Tongue (tissue), 3 donors: ENCODE measurements at places on chromosomes 7 and 10. TPM values are rescaled to one million over a fixed set of nuclear protein-coding genes. Genes with fewer than 3 reads are reported as not detected.

- DNase-seq = no peak
Measured at GRCh38 chr7:37047260-37047659, 323.0 kb upstream of the AOAH start.

GRCh38 chr7:75719626-75720025 is 19.1 kb downstream of the HIP1 start:
- no peak for DNase-seq

GRCh38 chr7:131047651-131048304 is 279.9 kb upstream of the MKLN1 start:
- DNase-seq = no peak

- no peak for DNase-seq
Measured at GRCh38 chr7:113120647-113121046, 2.3 kb upstream of the SMIM30 start.

- DNase-seq = no peak
Measured at GRCh38 chr10:95688648-95689047, 5.1 kb downstream of the TCTN3 start.

GRCh38 chr10:93437086-93437945 is 44.8 kb downstream of the MYOF start:
- peak; percentile 97 for DNase-seq

- DNase-seq = no peak
Measured at GRCh38 chr10:58943960-58944359, 232.5 kb upstream of the PHYHIPL start.

GRCh38 chr10:68900427-68901104 is 549 bp upstream of the DDX50 start:
- no peak for DNase-seq

DNA sequence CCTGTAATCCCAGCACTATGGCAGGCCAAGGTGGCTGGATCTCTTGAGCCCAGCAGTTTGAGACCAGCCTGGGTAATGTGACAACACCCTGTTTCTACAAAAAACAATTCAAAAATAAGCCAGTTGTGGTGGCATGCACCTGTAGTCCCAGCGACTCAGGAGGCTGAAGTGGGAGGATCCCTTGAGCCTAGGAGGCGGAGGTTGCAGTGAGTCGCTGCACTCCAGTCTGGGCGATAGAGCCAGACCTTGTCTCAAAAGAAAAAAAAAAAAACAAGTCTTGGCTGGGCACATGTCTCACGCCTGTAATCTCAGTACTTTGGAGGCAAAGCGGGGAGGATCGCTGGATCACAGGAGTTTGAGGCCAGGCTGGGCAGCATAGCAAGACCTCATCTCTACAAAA is 74.6 kb upstream of the PDSS1 start:
- no peak for DNase-seq

DNA sequence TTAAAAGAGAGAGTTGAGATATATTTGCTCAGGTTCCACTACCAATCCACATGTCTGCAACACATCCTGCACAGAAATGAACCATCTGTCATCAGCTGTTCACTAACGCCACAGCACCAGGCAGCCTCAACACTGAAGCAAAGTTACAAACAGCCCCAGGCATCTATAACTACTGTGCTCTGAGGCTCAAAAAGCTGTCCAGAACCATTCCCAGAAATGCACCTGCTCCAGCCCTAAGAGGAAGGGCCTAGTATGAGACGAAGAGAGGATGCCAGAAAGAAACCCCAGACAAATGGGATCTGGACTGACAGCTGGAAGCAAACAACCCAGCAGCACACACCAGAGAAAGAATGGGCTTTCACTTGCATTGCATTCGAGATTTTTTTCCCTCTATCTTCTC is 159.3 kb downstream of the ELMO1 start:
- DNase-seq = peak; percentile 92

DNA sequence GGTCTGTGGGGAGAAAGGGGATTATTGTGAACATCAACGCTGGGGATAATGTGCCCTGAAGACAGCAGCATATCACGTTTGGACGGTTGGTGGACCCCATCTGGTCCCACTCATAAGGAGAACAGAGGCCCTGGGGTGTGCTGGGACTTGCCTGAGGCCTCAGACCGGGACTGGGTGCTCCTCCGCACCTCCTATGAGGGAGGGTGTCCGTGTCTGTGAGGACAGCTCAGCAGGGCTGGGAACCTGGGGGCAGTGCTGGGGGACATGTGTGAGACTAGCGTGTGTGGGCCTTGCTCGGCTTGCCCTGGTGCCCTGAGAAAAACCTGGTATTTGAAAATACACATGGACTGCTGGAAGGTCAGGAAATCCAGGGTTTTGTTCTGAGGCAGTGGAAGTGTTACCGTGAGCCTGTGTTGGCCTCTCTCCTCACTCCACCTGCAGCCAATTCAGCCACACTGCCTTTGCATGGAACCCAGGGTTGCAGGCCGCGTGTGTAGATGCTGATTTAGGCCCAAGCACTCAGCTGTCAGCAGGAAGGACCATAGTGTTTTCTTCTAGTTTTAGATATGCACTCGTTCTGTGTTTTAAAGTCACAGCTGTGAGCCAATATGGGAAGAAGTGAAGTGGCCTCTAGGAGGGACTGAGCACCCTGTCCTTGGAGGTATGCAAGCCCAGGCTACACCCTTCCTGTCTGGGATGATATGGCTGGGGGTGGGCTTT is 13.4 kb upstream of the SH2D4B start:
- DNase-seq = no peak

DNA sequence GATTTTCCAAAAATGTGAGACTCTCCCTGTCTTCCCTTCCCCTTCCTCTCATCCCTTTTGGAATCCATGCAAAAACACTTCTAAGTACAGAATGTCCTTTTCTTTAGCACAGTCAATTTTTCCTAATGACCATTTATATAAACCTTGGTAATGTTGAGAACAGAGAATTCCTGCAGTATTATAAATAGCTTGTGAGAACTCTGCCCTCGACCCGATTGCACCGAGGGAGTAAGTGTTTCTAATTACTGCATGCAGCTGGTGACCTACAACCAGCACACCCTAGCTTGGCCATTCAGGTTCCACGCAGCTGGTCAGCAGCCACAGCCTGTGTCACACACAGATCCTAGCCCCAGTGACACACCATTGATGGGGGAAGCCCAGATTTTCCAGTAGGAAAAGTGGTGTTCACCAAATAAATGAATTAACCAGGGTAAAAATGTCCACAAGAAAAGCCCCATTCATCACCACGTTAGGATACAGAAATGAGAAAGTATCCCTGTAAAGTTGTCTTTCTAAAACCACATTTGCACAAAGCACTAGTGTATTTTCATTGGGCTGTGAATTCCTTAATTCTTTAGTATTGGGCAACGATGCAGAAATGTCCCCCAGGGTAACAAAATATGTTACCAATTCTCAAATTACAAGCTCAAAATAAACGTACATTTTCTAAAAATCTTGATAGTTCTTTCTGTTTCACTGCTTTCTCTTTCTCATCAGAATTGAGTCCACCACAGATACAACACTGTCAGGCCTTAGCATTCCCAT is 499.0 kb upstream of the KLF6 start:
- DNase-seq = peak; percentile 85

- DNase-seq = no peak
Measured at GRCh38 chr10:129760416-129760815, 203.7 kb downstream of the EBF3 start.

The ZCCHC24 gene
- 41.9 TPM for total RNA-seq

The OR2F1 gene
- not detected for total RNA-seq

The SPOCK2 gene
- total RNA-seq = 8.3 TPM

The DPP6 gene
- 5.1 TPM for total RNA-seq

The TMEM229A gene
- not detected for total RNA-seq

The GHRHR gene
- total RNA-seq = not detected

The EGR2 gene
- total RNA-seq = 1.6 TPM

The GNGT1 gene
- total RNA-seq = not detected
